Stomach (tissue), 19 donors: ENCODE measurements at places on chromosomes 5 and 9. TPM values are rescaled to one million over a fixed set of nuclear protein-coding genes. Genes with fewer than 3 reads are reported as not detected.

TNFSF15 gene
- polyA plus RNA-seq, result 0.31 TPM

IL3 gene
- polyA plus RNA-seq, result not detected

SLC24A2 gene
- polyA plus RNA-seq, result not detected

SFXN1 gene
- polyA plus RNA-seq, result 9.2 TPM

GPR151 gene
- not detected for polyA plus RNA-seq

CD14 gene
- 45.6 TPM for polyA plus RNA-seq

CDC23 gene
- 11.1 TPM for polyA plus RNA-seq

RANBP3L gene
- polyA plus RNA-seq, result 0.93 TPM

RMRP gene
- polyA plus RNA-seq, result not detected

TMEM215 gene
- polyA plus RNA-seq, result not detected

MARCOL gene
- not detected for polyA plus RNA-seq
